Astrocyte (in vitro differentiated cells and primary cell): ENCODE measurements at places on chromosomes 12 and 14. TPM values are rescaled to one million over a fixed set of nuclear protein-coding genes. Genes with fewer than 3 reads are reported as not detected.

CISTR gene
- not detected in 2 replicates for total RNA-seq

MARS1 gene
- total RNA-seq = 351 and 384 TPM in 2 replicates

SNX6 gene
- total RNA-seq = 108 and 111 TPM in 2 replicates

SLC39A2 gene
- total RNA-seq = 0.30 TPM in 1 of 2 replicates, not detected in the other

OTOGL gene
- total RNA-seq = 0.16 and 0.53 TPM in 2 replicates

GDF3 gene
- not detected in 2 replicates for total RNA-seq

KDM5A gene
- total RNA-seq = 79.8 and 80.8 TPM in 2 replicates

PEBP1 gene
- 127 and 160 TPM in 2 replicates for total RNA-seq

PXMP2 gene
- total RNA-seq = 8.1 and 9.0 TPM in 2 replicates

RNASE7 gene
- total RNA-seq = 0.19 TPM in 1 of 2 replicates, not detected in the other

DPF3 gene
- 2.4 and 2.7 TPM in 2 replicates for total RNA-seq

ANKS1B gene
- total RNA-seq = 2.4 and 3.0 TPM in 2 replicates

AICDA gene
- not detected in 2 replicates for total RNA-seq
